ENCODE measurements at places on chromosomes 12 and 14.
A peak's percentile ranks its signal among the peaks of the same experiment; 100 is the strongest.

DNA sequence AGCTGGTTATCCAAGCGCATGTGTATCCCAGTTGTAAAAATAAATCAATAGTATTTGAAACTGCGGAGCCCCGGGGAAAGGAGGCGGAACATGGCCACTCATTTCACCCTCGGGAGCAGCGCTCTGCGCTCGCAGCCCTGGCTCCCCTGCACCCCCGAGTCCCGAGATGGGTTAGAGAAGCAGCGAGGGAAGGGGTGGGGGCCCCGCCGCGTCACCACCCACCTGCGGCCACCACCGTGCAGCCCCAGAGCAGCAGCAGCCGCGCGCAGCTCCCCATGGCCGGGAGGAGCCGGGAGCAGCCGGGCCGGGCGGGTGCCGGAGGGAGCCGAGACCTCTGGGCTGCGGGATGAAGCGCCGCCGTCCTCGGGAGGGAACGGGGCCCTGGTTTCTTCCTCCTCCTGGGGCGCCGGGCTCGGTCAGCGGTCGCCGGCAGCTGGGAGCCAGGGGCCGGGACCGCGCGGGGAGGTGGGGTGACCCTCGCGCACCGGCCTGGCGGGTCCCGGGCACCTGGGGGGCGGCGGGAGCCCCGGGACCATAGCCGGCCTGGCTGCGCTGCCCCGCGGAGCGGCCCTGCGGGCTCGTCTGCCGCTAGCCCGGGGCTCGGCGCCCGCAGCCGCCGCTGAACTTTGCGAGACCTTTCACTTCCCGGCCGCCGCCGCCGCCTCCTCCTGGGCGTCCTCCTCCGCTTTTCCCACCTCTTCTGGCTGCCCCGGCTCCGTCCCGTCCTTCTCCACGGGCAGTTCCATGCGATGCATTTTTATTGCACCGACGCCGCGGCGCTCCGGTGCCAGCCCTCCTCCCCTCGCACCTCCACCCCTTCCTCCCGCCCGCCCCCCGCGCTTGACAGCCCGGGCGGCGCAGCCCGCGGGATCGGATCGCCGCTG, at the start of gene NTN4:
Gene NTN4 (minus strand): TSS at position 732 of the 884 bp plus-strand sequence. CDS start 455 bp downstream, at position 277.
- no peak for DNase-seq

DNA sequence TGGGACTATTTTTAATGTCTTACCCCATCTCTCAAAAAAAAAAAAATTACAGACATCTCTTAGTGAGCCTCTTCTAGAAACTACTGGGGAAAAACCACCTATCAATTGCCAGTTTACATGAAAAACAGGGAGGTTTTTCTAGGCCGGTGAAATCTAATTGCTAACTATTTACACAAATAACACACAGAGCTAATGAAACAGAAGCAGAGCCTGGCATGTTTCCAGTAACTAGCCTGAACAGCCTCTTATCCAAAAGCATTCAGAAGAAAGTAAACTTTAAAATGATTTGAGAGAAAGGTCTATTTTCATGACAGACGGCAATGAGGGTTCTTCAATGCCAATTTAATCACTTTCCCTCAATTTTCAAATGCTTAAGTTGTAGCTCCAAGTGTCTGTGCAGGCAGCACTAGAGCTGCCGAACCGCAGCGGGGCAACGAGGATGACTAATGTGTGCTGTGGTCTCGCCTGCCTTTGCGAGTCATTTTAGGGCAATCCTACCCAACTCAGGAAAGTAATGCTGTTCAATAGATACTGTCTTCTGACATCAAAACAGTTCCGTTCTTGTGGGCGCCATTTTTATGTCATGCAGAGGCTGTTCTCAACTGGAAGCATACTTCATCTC, 84.6 kb downstream of the SETD3 start:
- DNase-seq = no peak

GRCh38 chr12:7451756-7452155, 7.8 kb upstream of the CD163L1 start:
- DNase-seq = no peak

- no peak for DNase-seq
Measured at GRCh38 chr14:68621400-68622365, 171.2 kb downstream of the ZFP36L1 start.

DNA sequence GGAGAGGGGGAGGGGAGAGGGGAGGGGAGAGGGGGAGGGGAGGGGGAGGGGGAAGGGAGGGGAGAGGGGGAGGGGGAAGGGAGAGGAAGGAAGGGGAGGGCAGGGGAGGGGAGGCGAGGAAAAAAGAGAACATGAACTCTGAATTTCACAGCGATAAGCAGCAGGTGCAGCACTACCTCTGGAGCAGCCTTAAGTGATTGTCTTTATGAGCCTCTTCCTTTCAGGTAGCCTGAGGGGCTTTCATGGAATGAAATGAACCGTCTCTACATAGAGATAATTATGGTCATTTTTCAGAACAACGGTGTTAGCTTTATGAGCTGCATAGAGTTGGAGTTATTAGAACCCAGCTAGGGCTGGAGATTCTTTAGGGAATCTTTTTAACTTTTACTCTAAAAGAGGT, 18.1 kb upstream of the PTCSC3 start:
- no peak for DNase-seq

GRCh38 chr12:42217656-42218055, 20.4 kb downstream of the YAF2 start:
- no peak for DNase-seq

DNA sequence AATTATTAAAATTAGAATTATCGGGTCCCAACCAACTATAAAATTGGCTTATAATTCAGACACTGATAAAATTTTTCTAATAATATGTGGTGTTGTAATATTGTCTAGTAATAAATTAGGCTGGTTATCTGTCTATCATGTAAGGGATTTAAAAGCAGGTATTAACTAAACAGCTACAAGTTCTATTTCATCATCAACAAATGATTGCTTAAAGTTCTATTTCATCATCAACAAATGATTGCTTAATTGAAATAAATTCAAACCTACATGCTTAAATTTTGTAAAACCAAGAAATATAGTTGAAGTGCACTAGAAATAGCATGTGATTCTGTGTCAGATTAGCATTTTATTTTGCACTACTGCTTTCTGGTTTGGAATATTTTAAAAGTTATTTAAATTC, 34.1 kb downstream of the SLCO1A2 start:
- DNase-seq = no peak

GRCh38 chr12:102468261-102468915, 12.0 kb downstream of the IGF1 start:
- DNase-seq = no peak

DNA sequence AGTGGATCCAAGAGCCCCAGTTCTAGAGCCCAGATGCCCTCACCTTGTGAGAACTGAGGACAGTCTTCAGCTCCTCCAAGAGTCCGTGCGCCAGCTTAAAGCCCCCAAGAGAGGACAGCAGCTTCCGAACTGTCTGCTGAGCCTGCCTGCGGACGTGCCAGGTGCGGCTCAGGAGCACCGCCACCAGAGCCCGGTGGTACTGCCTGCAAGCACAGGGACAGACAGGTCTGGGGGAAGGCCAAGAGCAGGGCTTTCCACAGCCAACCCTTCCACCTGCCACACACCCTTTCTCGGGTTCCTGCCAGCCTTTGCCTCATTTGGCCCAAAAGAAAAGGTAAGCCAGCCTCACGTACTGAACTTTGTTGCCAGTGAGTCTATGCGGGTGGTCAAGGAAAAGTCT, 30.2 kb downstream of the GCN1 start:
- no peak for DNase-seq

DNA sequence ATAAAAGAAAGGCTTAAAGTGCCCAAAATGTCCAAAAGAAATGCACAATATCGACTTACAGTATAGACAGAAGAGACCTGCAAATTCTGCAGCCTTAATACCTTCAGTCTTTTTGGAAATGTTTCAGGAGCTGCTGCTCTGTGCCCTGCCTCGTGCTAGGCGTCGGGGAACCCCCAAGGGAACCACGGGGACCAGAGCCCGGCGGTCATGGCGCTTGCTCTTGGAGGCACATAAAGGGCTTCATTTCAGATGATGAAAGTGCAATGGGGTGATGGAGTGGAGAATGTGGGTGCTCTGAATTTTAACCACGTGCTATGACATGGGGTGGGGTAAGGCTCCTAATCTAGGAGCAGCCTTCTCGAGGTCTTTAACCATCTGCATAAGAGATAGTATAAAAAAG, 14.8 kb upstream of the AACS start:
- DNase-seq = no peak

GRCh38 chr12:1835211-1836131, 15.1 kb downstream of the LRTM2 start:
- no peak for DNase-seq

- DNase-seq = no peak
Measured at GRCh38 chr12:85872497-85873091, 1.5 kb upstream of the NTS start.

- no peak for DNase-seq
Measured at GRCh38 chr12:96157427-96157826, 36.7 kb upstream of the ELK3 start.

GRCh38 chr14:23751616-23752015, 115.5 kb downstream of the DHRS2 start:
- no peak for DNase-seq

DNA sequence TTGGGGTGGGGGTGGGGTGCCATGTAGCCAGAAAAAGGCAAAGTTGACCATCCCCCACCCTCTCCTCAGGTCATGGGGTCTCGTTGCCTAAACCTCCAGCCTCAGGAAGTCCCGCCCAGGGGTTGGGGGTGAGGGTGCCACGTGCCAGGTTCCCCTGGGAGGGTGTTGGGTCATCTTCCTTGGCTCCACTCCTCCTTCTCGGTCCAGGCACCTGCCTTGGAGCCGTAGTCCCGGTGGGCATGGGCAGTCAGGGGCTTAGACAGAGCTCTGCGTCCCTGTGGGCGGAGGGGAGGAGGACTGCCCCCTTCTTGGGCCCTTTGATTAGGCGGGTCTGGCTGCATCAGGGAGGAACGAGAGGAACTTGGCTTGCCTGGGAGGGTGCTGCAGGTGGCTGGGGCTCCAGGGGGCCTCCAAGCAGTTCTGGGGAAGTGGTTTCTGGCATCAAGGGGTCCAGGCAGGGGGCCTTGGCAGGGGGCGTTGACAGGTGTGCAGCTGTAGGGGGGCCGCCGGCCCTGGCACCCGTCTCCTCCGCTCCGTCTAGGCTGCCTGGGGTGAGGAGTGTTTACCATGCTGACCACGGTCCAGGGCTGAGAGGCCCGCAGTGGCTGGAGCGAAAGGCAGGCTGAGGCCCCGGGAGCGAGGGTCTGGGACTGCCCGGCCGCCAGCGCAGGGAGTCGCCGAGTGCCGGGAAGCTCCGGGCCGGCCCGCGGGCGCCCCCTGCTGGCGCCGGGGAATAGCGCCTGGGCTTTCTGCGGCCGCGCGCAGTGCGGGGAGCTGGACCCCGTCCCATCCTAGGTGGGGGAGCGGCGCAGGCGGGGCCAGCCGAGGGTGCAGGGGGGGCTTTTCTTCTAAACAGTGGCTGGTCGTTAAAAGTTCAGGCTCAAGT, 7.9 kb downstream of the SETD1B start:
- no peak for DNase-seq

DNA sequence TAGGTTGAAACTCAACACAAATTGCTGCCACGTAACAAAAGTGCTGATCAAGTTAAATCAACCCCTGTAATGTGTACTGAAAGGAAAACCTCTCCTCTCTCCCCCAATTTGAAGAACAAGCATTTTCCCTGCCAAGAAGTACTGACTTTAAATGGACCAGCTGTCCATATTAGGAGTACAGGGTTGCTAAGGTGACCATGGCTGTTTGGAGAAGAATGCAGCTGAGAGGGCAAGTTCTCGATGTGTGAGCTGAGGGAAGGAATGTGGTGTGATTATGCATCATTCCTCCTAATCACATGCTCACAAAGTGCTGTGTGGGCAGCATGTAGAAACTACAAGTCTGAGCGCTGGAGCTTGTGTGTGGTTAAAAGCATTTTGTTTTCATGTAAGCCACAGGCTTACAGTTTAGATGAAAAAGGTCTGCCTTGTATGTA, 50.9 kb upstream of the CCT2 start:
- DNase-seq = peak; percentile 70

DNA sequence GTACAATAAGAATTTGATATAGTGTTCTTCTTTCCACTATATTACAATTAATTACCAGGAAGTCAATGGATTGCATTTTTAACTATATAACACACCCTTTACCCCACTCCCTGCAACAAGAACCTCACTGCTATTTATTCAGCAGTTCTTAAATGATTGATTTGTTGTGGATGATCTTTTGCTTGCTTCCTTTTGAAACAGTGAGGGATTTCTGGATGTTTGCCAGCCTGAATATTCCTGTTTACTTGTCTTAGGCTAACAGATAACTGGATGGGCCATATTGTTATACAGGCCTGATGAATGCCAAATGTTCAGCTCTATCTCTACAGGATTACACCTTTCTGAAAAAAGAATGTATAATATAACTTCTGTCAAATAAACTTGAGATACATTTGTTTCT, 497.6 kb downstream of the APAF1 start:
- DNase-seq = no peak

DNA sequence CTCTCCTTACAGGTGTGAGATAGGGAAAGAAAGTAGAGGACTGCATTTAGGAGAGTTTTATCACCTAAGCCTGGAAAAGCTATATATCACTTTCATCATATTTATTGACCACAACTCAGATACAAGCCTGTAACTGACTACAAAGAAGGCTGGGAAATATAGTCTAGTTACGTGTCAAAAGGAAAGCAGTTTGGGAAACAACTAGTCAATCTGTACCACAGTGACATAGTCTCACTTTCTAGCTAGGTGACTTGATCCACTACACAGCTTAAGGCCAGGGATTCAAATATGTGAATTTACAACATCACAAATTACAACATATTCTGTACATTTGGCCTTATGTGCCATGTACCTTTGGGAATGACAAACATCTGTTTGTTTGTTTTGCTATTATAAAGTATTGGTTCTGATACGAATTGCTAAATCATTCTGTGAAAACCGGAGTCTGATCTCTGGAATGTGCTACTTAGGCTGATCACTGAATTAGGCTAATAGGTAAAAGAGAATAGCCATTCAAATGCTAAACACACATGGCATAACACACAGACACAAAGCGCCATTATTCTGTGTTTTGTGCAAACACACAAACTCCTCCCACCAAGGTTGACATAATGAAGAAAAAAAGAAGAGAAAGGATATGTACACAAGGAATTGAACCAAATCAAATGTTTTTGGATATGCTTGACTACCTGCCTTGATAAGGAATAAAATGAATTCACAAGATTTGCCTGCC, 279.8 kb downstream of the DUSP6 start:
- DNase-seq = no peak

DNA sequence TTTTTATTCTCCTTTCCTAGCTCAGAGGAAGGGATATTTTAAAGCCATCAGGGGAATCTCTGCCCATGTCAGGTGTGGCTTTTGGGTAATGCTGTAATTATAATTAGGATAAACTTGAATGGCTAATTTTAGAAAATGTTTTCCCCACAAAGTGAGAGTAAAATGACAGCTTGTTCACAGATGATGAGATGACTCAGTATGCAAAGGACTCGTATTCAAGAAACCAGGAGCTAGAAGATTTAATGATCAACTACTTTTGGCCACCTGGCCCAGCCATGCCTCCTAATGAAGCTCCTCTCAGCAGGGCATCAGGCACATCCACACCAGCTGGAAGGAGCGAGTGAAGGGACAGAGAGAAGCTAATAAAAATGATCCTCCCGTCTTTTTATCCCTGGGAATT, 29.0 kb upstream of the PLEKHG7 start:
- no peak for DNase-seq

DNA sequence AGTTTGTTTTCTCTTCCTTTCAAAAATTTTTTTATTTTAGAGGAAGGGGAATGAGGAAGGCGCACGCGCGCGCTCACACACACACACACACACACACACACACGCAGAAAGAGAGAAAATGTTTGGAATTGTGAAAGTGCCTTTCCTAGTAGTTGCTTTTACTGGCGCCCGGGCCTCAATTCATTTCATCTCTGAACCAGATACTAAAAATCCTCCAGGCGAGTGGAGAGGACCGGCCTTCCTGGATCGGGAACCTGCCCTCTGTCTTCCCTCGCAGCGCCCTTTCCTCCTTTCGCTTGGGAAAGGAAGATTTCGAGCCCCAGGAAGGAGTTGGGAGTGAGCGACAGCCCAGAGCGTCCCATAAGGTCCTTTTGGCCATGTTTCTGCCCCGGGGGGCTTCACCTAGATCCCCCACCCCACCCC, 7.8 kb upstream of the TBX3 start:
- no peak for DNase-seq

Measured in right renal cortex interstitium (tissue), 3 donors.